ENCODE measurements at places on chromosomes 6 and 20. TPM values are rescaled to one million over a fixed set of nuclear protein-coding genes. Genes with fewer than 3 reads are reported as not detected.

GRCh38 chr6:79250107-79250514, 15.6 kb upstream of the HMGN3 start:
- no peak for DNase-seq

GRCh38 chr6:148548749-148549140, 198.1 kb upstream of the UST start:
- DNase-seq: no peak

- DNase-seq: no peak
These were observed 36.2 kb downstream of the ARHGAP18 start for GRCh38 chr6:129673748-129674147.

Gene DOK5
- 8.5 TPM for total RNA-seq

Gene GGTLC1
- not detected for total RNA-seq

Gene BLCAP
- total RNA-seq: 62.0 TPM

Gene NKX2-2
- total RNA-seq: not detected

Gene RBPJL
- 0.38 TPM for total RNA-seq

Gene ZNF165
- 0.76 TPM for total RNA-seq
